Activated CD4-positive, alpha-beta T cell treated with anti-CD3 and anti-CD28 coated beads, Interleukin-2, amount 10 ng/mL, durations not matched to agents 7 days and 5 days (primary cell): ENCODE measurements at places on chromosomes 7 and 10. TPM values are rescaled to one million over a fixed set of nuclear protein-coding genes. Genes with fewer than 3 reads are reported as not detected.

GRCh38 chr7:136890399-136890798 lies 21.9 kb downstream of the CHRM2 start:
- DNase-seq = no peak

GRCh38 chr7:7201578-7202374 lies 19.4 kb downstream of the C1GALT1 start:
- DNase-seq = peak; percentile 58

- DNase-seq = no peak
These were observed 236.5 kb downstream of the SKAP2 start for GRCh38 chr7:26627891-26628341.

GRCh38 chr7:90178679-90179278 lies 24.5 kb downstream of the STEAP1 start:
- no peak for DNase-seq

Gene TMEM213
- total RNA-seq = not detected

Gene TMEM236
- total RNA-seq = not detected

DNA sequence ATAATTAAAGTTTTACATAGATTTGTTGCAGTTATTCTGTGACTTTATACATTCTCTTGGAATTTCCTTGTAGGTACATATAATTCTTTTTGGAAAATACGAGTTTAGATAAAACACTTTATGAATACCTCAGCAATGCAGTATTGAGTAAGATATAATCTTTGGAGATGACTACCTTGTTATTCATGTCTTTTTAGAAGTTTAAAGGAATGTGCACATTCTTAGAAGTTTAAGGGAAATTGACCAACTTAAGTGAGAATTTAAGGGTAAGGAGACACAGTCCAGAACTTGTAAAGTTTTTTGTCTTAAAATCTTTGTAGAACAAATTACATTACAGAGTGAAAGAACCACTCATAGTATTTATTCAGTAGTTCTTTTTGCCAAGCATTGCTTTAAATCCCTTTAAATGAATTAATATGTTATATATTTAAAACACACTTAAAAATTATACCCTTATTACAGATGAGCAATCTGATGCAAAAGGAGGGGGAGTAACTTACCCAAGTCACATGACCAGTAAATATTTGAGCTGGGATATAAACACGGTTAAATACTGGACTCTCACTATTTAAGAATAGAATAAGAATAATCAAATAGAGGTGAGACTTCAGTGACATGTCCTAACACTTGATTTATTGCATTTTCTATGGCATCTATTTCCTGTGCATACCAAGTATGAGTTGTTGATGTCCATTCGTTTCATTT lies 139.5 kb upstream of the FERD3L start:
- no peak for DNase-seq

- DNase-seq = no peak
These were observed 232.5 kb upstream of the FZD1 start for GRCh38 chr7:91031757-91032156.

Gene MUC3A
- not detected for total RNA-seq

DNA sequence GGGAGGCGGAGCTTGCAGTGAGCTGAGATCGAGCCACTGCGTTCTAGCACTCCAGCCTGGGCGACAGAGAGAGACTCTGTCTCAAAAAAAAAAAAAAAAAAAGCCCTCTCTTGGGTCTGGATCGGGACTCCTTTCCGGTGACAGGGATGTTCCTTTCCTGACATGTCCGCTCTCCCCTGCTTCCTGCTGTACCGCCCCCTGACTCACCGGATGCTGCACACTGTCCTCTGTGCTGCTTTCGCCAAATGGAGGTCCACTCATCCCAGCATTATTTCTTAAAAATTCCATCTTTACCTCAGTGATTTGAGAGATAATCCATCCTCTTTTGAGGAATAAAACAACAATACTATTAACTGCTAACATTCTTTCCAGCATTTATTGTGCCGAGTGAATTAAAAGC lies 113.8 kb upstream of the EEPD1 start:
- DNase-seq = no peak

Gene KDM7A
- 12.5 TPM for total RNA-seq

GRCh38 chr10:1070919-1071318 lies 14.7 kb downstream of the WDR37 start:
- no peak for DNase-seq

Gene TDRD1
- total RNA-seq = 0.10 TPM

DNA sequence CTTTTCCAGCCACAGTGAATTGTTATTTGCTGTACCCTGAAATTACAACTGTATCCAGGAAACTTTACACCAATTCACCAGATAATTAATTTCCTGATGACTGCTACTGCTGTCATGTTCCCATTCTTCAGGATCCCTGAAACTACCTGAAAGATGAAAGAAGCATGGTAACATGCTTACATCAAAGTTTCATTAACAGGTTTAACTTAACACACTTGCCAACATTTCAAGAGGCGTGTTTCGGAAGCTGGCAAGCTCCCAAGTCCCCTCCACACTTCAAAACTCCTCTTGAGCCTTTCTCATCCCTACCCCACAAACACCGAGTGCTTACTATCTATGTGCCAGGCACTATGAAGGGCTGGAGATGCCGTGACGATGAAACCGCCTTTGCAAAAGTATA lies 88.6 kb downstream of the MPP7 start:
- DNase-seq = no peak

DNA sequence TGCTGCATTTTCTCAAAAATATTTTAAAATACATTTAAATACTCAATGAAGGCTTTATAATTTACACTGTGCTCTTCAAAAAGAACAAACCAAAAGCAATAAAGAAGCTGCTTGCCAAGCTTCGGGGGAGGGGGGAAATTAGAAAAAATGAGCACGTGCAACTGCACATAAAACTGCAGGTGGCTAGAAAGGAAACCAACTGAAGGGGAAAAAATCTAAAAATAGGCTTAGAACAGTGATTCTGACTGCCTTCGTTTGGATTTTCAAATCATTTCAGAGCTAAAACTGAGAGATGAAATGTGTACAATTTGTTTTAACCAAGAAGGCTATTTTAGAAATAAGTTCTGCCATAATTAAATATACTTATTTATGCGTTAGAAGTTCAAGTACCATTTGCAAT lies 61.4 kb downstream of the ABI1 start:
- peak; percentile 15 for DNase-seq

- no peak for DNase-seq
These were observed 68.8 kb downstream of the TRIL start for GRCh38 chr7:28889290-28889689.

DNA sequence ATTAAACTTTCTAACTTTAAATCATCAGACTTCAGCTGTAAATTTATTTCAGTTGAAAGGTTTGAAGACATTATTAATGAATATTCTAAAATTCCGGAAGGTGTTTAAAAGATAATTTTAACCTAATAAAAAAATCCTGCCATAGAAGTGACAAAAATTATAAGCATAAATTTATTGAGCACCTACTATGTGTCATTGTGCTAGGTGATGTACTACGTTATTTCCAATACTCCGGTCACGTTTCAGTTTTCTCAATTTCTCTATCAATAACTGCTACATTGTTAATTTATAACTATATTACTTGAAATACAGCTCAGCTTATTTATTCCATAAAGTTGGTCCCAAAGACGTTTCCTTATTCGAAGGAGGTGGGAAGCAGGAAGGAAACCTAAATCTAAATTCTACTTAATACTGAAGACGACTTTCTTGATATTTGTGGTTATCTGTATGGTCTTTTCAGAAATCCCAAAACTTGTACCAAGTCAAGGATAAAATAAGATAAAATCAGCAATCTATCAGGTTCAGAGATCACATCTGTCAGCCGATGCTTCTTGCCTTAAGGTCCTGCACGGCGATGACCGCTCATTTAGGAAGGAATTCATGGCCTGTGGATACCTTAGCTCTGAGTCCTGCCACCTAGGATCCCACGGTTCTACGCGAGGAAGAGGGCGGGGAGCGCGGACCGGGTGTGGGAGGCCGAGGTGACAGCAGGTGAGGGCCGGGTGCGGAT lies 1.2 kb upstream of the ZEB1 start:
- DNase-seq = no peak

Gene ARHGEF5
- 11.0 TPM for total RNA-seq

- DNase-seq = no peak
These were observed 65.4 kb upstream of the APBB1IP start for GRCh38 chr10:26372513-26373354.

Gene JCAD
- 0.12 TPM for total RNA-seq
